ENCODE measurements at places on chromosomes 12 and 14.

GRCh38 chr12:49225576-49226166 lies 36.8 kb upstream of the TUBA1A start:
- no peak for DNase-seq

DNA sequence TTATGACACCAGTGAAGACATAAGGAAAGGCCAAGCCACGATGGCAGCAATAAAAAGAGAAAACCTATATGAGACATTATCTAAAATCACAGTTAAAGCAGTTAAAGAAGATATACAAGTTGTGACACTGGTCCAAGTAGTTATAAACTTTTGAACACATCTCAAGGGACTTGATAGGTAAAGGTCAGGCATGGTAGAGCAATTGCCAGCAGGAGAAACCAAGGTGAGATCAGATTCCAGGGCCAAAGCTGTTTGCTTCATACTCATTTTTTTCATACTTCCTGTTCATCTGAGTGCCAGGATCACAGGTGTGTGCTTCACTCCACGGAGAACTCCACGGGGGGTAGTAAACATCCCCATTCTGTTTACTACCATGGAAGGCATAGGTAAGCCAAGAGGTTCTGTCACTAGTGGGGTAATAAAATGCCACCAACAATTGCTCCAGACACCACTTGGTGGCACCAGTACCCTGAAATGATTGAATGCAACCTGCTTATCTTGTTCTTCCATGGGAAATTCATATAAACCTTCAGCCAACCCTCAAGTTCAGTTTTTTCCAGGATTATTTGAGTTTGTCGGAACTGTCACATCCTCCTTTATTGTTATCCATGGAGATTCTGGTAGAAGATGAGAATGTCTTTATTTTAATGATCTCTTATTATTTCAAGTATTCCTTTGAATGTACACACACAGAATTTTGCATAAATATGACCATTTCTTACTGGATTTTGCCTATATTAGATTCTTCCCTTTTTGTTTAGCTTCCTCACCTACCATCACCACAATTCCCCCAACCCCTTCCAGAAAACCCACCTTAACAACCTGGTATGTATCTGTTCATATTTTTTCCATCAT lies 59.2 kb upstream of the TSPAN8 start:
- no peak for DNase-seq

DNA sequence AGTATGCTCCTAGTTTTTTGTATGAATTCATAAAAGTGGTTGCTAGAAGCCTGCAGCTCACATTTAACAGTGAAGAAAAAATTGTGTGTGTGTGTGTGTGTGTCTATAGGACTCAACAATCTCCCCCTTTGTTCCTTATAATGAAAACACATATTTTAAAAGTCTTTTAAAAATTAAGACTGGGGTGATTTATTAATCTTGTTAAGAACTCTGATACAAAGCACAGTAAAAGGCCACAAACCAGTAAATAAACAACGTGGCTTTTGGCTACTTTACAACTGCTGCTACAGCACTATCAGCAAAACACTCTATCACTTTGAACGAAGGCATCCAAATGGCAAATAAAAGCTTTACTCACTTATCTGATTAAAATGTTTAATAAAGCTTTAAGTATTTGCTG lies 594 bp upstream of the VCPKMT start:
- DNase-seq = peak; percentile 31

GRCh38 chr14:23399591-23399990 lies 8.5 kb downstream of the MYH6 start:
- DNase-seq = no peak

- DNase-seq = no peak
These were observed 64.1 kb upstream of the TSPAN11 start for GRCh38 chr12:30862486-30862885.

GRCh38 chr12:42582050-42582449 lies 7.5 kb downstream of the PRICKLE1 start:
- DNase-seq = peak; percentile 83

DNA sequence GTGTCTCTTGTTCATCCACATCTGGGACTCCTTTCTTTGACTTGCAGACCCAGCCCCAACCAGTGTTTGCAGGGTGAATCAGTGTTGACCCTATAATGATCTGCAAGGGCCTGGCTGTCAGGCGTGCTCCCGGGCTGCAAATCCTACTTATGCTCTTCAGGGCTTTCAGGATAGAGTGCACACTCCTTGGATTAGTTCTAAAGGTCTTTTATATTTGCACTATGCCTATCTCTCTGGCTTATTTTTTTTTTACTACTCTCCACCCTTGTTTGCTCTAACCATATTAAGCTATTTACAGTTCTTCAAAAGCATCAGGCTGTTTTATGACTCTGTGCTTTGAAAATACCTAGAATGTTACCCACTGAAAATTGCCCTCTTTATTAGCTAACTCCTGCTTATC lies 4.3 kb upstream of the PRICKLE1 start:
- DNase-seq = no peak

GRCh38 chr12:68327896-68328295 lies 4.3 kb downstream of the MDM1 start:
- no peak for DNase-seq

All from forelimb muscle (tissue), 1 donor.